ENCODE measurements at places on chromosomes 6 and 20.

GRCh38 chr6:134173936-134174671, 121.7 kb upstream of the SLC2A12 start:
- peak; percentile 79 for DNase-seq

- no peak for DNase-seq
These were observed 183.8 kb upstream of the TCF21 start for GRCh38 chr6:133705066-133705465.

- DNase-seq = no peak
These were observed 125.1 kb downstream of the SNX5 start for GRCh38 chr20:17843246-17844132.

DNA sequence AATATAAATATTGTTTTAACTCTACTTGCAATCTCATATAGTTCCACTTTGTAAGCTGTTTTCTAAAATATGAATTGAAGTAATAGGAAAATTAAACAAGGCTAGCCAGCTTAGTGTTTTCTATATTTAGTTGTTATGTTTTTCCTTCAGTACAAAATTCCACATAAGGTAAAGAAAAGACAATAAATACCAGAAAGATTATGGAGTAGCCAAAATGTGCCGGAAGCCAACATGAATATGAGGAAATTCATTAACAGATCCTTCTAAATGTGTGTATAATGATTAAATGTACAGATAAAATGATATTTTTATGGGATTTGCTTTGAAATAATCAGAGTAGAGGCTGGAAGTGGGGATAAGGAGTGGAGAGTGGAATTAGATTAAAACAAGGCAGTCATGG, 52.5 kb upstream of the COL21A1 start:
- DNase-seq = no peak

- no peak for DNase-seq
These were observed 620.1 kb downstream of the COL12A1 start for GRCh38 chr6:74585753-74586152.

DNA sequence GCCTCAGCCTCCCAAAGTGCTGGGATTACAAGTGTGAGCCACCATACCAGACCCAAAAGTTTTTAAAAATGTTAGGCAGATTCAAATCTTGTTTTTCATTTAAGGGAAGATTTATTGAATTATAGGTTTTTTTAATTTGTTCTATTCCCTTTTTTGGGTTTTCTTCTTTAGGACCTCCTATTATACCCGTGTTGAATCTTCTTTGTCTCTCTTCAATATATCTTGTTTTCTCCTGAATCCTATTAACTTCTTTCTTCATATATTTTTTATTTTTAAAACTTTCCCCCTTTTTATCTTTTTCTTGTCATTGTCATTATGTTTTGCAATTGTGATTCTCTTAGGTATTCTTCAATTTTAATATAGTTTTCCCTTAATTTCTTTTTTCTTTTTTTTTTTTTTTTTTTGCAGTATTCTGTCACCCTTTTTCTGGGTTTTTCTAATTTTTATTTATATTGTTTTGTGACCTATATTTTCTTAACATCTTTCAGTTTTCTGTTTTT, 45.9 kb upstream of the NOP56 start:
- DNase-seq = no peak

DNA sequence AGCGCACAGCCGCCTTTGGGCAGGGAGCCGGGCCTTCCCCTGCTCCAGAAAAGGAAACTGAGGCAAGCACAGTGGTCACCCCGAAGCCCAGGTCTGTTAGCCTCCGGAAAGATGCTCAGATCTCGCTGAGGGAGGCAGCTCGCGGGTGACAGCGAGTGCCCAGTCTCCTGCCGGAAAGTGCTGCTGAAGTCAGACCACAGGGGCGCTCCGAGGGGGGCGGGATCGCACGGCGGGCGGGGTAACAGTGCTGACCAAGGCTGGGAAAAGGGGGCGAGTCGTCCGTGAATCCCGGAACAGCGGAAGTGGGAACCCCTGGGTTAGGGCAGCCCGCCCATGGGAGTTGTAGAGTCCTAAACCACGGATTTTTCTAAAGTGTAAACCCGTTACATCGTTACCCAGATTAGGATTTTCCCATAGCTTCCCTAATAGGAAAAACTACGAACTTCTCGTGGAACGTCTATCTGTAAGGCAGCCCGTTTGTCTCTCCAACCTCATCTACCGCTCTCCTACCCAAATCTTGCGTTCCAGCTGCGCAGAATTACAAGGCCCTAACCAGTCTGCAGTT, 504 bp downstream of the VPS16 start:
- DNase-seq = no peak

- DNase-seq = no peak
These were observed 18.9 kb downstream of the NPEPL1 start for GRCh38 chr20:58711266-58712051.

DNA sequence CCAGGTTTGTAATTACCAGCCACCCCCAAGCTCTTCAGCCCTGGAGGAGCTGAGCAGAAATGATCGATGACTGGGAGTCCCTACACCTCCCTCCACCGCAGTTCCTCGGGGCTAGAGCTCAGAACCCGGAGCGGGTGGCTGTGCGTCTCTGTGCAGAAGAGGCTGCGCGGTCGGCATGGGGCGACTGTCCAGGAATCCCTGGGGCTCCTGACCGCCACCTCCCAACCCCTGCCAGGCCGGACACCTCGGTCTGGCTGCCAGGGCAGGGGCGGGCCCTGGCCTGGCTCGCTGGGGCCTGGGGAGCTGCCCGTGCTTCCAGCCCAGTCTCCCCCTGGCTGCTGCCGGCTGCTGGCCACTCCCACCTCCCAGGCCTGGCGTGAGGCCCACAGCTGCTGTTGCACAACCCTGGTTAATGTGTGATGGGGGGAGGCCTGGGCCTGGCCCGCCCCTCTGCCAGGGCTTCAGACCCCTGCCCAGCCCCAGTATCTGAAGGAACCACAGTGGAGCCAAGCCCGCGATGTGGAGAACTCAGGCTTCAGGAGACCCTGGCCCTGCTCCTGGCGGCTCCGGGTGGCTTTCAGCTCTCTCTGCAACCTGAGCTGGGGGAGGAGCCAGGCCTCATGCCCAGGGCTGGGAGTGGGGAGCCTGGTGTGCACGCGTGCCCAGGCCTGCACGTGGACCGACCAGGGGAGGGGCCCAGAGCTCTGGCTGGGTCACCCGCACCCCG, 1.2 kb downstream of the SLC2A4RG start:
- DNase-seq = no peak

- no peak for DNase-seq
These were observed 119.6 kb downstream of the KIF13A start for GRCh38 chr6:17867880-17868279.

DNA sequence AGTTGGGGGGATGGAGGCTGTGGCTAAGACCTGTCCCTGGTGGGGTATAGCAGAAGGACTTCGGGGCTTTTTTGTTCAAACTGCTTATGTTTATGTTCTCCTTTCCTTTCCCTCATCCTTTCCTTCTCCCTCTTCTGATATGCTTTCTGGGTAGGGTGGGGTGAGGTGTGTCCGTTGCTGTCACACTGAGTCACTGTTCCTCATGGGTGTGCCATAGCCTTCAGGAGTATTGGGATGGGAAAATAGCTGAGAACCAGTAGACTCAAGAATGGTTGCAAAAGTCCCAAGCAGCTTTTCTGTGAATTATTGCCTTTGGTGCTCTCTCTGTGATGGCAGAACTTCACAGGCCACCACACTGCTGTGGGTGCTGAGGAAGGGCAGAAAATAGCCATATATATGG, 39.6 kb downstream of the TPD52L1 start:
- no peak for DNase-seq

Data from stimulated activated CD4-positive, alpha-beta T cell treated with anti-CD3 and anti-CD28 coated beads, Interleukin-2, amount 100 ng/mL, for 4 hours (primary cell).